ENCODE measurements at places on chromosomes 7 and 10. TPM values are rescaled to one million over a fixed set of nuclear protein-coding genes. Genes with fewer than 3 reads are reported as not detected.

The TRRAP gene
- 62.0 TPM for total RNA-seq

DNA sequence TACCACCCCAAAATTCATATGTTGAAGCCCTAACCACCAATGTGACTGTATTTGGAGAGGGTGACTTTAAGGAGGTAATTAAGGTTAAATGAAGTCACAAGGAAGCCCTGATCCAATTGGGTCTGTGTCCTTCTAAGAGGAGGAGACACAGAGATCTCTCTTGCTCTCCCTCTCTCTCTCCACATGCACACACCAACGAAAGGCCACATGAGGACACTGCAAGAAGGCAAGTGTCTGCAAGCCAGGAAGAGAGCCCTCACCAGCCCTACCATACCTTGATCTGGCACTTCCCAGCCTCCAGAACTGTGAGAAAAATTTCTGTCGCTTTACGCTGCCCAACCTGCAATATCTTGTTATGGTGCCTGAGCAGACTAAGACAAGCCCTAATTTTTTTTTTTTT lies 56.0 kb upstream of the NEBL start:
- no peak for DNase-seq

DNA sequence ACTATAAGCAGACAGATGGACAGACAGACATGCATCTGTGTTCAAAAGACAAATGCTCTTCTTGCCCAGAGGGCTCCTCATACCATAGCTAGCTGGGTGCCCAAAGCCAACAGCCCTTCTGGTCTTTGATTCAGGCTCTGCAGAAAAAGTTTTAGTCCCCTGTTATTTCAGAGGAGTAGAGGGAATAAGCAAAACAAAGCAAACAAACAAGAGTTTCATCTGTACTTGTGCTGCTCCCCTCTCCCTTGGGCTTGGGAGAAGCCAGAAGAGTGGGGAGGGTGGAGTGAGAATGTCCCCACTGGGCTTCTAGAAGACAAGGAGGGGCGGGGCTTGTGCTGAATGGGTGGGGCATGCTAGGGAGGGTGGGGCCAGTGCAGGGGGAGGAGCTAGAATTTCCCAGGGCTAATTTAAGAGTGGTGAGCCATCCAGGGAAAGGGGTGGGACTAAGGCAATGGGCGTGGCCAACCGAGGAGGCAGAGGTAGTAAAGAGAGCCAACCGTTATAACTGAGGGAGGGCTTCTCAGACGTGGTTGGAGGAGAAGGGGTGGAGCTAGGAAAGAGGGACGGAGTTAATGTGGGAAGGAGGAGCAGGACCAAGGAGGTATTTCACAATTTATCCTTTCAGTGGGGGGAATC lies 101.2 kb upstream of the MGMT start:
- peak; percentile 42 for DNase-seq

The SFTPA1 gene
- total RNA-seq = not detected

The WNT2 gene
- 4.4 TPM for total RNA-seq

DNA sequence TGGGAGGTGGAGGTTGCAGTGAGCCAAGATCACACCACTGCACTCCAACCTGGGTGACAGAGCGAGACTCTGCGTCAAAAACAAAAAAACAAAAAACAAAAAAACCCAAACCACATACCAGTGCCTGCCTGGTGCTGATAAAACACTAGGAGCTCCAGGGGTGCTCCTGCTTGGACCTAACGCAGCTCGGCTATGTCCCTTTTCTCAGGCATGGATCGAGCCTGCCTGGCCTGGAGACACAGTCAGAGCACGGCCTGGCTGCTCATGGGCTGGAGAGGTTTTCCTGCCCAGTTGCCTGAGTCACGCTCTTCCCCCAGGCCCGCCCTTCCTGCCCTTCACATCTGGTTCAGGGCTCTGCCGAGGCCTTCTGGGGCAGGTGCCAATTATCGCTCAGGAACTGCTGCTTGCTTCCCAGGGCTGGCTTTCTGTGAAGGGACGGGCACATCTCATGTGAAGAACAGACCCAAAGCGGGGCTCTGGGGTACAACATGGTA lies 12.6 kb upstream of the NPFFR1 start:
- peak; percentile 88 for DNase-seq

GRCh38 chr10:5462841-5463293 lies 36.5 kb downstream of the CALML5 start:
- DNase-seq = no peak

GRCh38 chr10:113879691-113880090 lies 25.2 kb downstream of the NHLRC2 start:
- DNase-seq = no peak

GRCh38 chr10:125538947-125539731 lies 143.8 kb downstream of the TEX36 start:
- no peak for DNase-seq
